ENCODE measurements at places on chromosomes 11 and 22. TPM values are rescaled to one million over a fixed set of nuclear protein-coding genes. Genes with fewer than 3 reads are reported as not detected.

GRCh38 chr11:12668166-12668565, 6.1 kb upstream of the TEAD1 start:
- peaks cover 3% of the 10 kb centered on the region for H3K4me1 ChIP-seq
- DNase-seq: no peak

DNA sequence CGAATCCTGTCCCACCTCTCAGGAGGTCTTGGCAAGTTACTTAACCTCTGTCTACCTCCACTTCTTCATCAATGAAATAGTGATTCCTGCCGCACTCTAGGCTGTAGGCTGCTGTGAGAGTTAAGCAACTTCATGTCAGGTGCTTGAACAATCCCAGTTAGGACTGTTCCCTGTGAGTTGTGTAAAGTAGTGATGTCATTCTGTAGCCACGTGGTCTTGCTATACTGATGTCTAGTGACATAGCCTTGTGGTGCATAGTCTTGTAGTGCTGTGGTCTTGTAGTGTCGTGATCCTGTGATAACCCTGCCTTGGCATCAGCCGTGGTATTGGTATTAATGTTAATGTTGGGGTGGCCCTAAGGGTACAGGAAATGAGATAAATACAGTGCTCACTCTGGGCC, 30.3 kb upstream of the PRR5 start:
- DNase-seq: no peak
- H3K27ac ChIP-seq: no peak overlapping the region
- H3K4me3 ChIP-seq: no peak overlapping the region
- peaks cover 19% of the 10 kb centered on the region for H3K4me1 ChIP-seq
- no peaks in the 10 kb centered on the region for H3K36me3 ChIP-seq
- H3K27me3 ChIP-seq: peaks cover 17% of the 10 kb centered on the region

DNA sequence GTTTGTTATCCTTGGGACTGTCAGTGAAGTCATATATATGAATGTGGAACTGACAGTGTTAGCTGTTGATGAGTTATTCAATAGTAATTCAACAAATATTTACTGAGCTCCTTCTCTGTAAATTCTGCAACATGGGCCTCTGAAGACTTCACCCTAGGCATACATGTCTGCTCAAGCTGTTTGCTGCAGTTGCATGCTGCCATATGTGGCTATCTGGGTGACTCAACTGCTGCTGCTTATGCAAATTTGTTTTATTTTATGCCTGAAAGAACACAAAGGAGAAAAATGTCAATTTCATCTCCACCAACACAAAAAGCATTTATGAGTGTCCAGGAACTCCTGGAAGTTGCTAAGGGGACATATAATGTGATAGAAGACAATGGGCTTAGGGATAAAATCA, 417.6 kb downstream of the AASDHPPT start:
- no peaks in the 10 kb centered on the region for H3K36me3 ChIP-seq
- no peaks in the 10 kb centered on the region for H3K4me1 ChIP-seq
- H3K27me3 ChIP-seq: no peaks in the 10 kb centered on the region
- no peak overlapping the region for H3K4me3 ChIP-seq
- H3K27ac ChIP-seq: no peak overlapping the region
- no peak for DNase-seq

- H3K4me1 ChIP-seq: no peaks in the 10 kb centered on the region
- no peak for DNase-seq
- H3K27ac ChIP-seq: no peak overlapping the region
- H3K4me3 ChIP-seq: no peak overlapping the region
- H3K27me3 ChIP-seq: no peaks in the 10 kb centered on the region
Observed at GRCh38 chr11:42913731-42914130, 398.1 kb upstream of the API5 start.

DNA sequence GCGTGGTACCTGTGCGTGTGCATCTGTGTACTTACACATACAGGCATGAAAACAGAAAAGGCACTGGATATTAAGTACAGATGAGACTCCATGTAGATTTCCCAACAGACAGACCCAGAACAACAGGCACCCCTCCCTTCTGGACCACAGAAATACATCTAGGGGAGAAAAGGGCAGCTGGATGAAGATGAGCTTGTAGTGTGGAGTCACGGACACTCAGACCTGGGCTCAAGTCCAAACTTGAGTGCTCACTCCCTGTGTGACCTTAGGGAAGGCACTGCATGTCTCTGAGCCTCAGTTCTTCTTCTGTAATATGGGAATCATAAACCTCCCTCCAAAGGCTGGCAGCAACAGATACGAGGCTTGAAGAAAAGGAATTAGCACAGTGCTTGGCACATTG, 108.9 kb downstream of the GALNT18 start:
- no peaks in the 10 kb centered on the region for H3K27me3 ChIP-seq
- DNase-seq: no peak
- H3K27ac ChIP-seq: no peak overlapping the region
- no peaks in the 10 kb centered on the region for H3K36me3 ChIP-seq
- peaks cover 58% of the 10 kb centered on the region for H3K4me1 ChIP-seq

DNA sequence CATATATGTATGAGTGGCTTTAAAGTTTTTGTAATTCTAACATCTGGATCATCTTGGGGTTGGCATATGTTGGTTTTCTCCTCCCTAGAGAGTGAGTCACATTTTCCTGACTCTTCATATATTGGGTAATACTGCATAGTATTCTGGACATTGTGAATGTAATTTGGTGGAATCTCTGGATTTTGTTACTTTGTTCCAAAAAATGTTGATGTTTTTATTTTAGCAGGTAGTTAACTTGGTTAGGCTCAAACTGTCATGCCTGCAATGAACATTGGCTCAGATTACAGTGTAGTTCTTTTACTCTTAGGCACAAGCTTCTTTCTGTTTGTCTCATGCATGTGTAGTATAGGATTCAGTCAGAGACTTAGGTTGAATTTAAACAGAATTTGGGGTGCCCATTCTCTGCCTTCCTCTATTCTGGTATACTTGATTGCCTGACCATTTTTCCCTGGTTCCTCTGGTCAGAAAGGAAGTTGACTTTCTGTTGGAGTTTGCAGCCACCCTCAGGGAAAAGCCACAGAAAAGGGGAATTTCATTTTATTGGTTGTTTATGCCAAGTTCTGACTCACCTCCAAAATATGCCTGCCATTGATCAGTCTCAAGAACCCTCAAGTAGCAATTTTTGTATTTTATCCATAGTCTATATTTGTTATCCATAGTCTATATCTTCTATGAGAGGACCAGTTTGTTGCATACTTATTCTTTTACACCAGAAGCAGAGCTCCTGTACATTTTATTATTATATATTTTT, 151.7 kb downstream of the UVRAG start:
- H3K27ac ChIP-seq: no peak overlapping the region
- peaks cover 10% of the 10 kb centered on the region for H3K4me1 ChIP-seq
- H3K4me3 ChIP-seq: no peak overlapping the region
- H3K36me3 ChIP-seq: no peaks in the 10 kb centered on the region

Gene PRRG4
- total RNA-seq: 1.7 TPM

Gene P2RX6
- 0.50 TPM for total RNA-seq

Gene NLRP10
- not detected for total RNA-seq

Gene CDC42BPG
- 0.46 TPM for total RNA-seq
